KG1 (cell line): ENCODE measurements at places on chromosomes 7 and 10.

GRCh38 chr7:34851431-34851830 is 185.9 kb downstream of the DPY19L1 start:
- DNase-seq: no peak

DNA sequence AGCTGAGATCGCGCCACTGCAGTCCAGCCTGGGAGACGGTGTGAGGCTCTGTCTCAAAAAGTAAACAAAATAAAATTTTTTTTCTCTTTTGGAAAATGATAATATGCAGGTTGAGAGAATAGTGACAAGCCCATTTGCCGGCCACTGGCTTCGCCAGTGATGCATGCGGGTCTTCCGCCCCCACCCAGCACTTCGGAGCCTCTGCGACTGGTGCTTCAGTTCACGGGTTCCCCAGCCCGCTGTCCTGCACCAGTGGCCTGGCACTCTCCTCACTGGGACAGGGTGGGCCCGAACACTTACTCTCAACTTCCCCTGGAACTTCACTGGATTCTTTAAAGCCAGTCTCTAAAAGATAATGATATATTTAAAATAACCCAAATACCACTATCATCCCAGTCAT is 2.7 kb downstream of the SUN1 start:
- no peak for DNase-seq

DNA sequence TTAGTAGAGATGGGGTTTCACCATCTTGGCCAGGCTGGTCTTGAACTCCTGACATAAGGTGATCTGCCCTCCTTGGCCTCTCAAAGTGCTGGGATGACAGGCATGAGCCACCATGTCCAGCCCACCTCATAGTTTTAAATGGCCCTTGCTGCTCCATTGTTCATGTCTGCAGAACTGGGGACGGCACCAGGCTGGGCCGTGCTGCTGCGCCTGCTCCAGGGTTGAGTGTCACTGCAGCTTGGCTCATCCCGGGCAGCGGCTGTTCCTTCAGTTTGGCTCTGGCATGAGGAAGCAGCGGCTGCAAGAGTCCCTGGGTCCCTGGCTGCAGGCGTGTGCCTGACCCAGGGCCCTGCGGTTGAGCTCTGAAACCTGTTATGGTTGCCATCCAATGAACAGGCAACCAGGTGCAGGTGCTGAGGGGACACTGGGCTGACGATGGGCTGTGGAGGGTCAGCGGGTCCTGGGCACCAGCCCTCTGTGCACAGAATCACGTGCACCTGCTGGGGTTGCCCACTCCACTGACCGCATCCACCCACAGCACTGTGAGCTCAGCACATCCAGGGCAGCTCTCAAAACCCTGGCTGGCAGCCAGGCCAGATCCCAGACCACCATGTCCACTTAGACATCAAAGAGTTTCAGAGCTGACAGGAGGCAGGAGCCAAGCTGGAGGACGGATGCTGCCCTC is 70.2 kb upstream of the PPP2R2D start:
- DNase-seq: no peak

GRCh38 chr10:124619802-124620490 is 124.2 kb downstream of the FAM53B start:
- no peak for DNase-seq

DNA sequence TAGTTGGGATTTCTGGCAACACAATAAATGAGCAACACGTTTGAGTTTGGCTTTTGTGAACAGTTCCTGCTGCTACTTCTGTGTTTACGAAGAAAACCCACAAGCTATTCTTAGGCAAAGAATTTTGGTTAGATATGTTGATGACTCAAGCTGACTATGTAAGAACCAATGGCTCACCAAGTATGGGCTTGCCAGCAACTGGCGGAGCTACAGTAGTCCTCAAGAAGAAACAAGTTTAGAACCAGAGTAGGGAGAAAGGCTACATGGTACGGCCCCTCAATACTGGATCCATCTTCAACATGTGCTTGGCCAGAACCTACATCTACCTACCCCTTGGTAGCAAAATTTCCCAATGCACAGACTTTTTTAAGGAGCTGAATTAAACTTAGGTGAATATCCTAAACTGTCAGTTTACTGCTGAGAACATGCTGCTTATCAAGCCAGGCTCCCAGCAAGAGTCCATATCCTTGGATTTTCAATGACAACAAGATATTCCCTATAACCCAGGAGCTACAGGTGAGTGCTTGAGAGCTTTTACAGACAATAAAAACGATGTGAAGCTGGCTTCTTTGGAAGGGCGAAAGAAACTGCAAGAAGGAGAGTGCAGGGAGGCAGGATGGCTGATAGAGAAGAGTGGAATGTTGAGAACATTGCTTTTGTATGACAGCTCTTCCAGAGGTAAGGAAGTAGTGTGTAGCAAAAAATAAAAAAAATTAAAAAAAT is 74.3 kb upstream of the ASAH2 start:
- no peak for DNase-seq

- DNase-seq: peak; percentile 43
Measured at GRCh38 chr10:11560076-11560709, 51.3 kb downstream of the USP6NL start.

- DNase-seq: no peak
Measured at GRCh38 chr7:18626717-18627116, 131.2 kb downstream of the HDAC9 start.

GRCh38 chr7:54961391-54961790 is 57.4 kb upstream of the EGFR start:
- no peak for DNase-seq

DNA sequence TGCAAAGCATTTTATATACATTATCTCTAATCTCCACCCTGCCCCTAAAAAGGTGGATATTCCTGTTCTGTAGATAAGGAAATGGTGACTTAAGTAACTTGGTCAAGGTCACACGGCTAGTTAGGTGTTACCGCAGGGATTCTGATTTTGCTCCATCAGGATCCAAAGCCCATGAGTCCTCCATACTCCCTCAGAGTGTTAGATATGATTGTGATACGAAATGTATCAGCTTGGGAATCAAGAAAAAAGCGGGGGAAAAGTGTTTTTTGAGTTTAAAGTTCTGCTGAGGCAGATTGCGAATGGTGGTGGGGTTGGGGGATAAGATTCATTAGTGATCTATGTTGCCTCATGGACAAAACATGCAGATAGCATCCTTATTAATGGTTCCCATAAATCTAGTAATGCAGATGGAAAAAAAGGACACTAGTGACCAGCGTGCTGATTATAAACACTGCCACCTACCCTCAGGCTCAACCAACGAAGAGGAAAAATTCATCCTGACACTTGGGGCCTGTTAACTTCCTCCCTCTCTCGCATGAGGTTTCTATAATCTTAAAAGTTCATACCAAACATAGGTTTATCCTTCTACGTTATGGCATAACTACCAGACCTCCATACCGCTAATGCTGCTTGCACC is 2.3 kb downstream of the ICA1 start:
- DNase-seq: no peak

DNA sequence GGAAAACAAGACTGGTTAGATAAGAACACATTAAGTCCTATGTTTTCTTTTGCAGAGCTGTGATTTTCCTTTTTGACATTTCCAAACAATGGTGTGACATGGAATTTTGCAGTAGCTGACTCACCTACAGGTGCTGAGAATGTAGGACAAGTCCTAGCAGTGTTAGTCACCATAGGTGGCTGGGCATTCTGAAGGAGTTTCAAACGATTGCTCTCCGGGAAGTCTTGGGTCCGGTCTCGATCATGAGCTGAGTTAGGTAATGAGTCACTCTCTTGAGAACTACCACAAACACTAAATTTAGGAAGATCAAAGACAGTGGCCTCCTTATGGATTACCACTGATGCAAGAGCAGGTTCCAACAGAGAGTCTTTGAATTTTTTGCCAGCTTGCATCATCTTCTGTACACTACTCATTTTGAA is 3.6 kb downstream of the FIGNL1 start:
- DNase-seq: no peak

GRCh38 chr10:62037890-62038608 is 136.6 kb downstream of the ARID5B start:
- no peak for DNase-seq

- no peak for DNase-seq
Measured at GRCh38 chr7:48427671-48428070, 256.4 kb downstream of the ABCA13 start.

GRCh38 chr7:55140221-55140940 is 121.6 kb downstream of the EGFR start:
- no peak for DNase-seq

- DNase-seq: no peak
Measured at GRCh38 chr7:91812388-91812787, 68.1 kb downstream of the MTERF1 start.

GRCh38 chr10:101773923-101774588 is 1.9 kb downstream of the FGF8 start:
- DNase-seq: no peak
